Amygdala (tissue), 56 donors: ENCODE measurements at places on chromosomes 16 and 17.

- DNase-seq: no peak
Measured at GRCh38 chr16:54412037-54412436, 125.5 kb upstream of the IRX3 start.

- DNase-seq: no peak
Measured at GRCh38 chr17:46983782-46984181, 4.7 kb upstream of the RPRML start.

DNA sequence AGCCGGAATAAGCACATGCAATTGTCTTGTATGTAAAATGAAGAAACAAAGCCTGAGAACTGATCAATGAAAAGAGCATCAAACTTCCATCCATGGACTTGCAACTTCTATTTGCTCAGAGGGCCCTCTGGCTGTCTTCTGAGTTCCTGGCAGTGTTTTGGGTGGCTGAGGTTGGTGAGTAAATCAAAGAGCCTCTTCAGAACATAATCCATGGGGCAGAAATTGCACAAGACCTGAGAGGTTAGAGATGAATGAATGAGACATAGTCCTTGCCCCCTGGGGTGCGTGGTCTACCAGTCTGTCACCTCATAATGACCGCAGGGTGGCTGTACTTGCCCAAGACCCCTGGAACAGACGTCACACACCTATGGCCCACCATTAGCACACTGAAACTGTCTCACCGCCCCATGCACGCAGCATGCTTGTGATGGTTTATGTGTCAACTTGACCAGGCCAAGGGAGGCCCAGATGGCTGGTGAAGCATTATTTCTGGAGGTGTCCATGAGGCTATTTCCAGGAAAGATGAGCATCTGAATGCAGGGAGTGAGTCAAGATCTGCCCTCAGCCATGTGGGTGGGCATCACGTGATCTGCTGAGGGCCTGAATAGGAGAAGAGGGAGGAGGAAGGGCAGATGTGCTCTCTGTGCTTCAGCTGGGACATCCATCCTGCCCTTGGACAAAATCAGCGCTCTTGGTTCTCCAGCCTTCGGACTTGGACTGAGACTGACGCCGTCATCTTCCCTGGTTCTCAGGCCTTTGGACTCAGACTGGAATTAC is 8.3 kb downstream of the PIK3R6 start:
- no peak for DNase-seq

DNA sequence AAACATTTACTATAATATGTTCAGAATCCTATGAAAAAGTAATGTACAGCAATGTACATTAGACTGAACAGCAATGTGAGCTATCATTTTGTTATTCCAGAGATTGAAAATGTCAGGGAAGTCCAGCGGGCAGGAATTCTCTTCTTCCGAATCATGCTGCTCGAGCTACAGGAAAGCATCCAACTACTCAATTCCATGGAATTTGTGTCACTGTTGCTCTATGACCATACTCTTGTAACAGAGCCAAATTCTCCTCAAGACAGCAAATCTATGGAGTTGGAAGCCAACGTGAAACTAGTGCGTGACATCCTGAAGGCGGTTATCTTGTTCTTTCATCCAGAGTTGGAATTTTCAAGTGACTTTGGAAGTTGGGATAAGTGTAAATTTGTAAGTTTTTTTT is 24.8 kb upstream of the NSRP1 start:
- no peak for DNase-seq

DNA sequence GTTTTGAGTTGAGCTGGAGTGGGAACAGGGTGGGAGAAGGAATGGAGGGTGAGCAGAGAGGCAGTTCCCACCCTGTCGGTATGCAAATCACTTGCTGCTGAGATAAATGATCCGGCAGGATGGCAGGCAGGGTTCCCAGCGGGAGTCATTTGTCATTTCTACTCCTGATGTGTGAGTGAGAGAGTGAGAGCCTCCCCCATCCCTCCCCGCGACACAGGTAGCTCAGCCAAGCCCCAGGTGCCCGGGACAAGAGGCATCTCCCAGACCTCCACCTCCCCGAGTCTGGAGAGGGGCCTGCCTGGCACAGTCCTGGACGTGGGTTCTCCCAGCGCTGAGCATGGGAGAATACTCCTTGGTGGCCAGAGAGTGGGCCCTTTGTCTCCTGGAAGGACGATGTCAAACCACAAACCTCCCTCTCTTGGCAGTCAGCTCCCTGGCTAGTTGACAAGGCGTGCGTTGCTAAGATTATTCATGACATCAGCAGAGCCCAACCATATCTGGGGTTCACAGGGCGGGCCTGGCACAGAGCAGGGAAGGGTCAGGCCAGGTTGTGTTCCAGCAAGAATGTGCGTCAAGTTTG is 33.7 kb upstream of the TNRC6C start:
- DNase-seq: no peak

DNA sequence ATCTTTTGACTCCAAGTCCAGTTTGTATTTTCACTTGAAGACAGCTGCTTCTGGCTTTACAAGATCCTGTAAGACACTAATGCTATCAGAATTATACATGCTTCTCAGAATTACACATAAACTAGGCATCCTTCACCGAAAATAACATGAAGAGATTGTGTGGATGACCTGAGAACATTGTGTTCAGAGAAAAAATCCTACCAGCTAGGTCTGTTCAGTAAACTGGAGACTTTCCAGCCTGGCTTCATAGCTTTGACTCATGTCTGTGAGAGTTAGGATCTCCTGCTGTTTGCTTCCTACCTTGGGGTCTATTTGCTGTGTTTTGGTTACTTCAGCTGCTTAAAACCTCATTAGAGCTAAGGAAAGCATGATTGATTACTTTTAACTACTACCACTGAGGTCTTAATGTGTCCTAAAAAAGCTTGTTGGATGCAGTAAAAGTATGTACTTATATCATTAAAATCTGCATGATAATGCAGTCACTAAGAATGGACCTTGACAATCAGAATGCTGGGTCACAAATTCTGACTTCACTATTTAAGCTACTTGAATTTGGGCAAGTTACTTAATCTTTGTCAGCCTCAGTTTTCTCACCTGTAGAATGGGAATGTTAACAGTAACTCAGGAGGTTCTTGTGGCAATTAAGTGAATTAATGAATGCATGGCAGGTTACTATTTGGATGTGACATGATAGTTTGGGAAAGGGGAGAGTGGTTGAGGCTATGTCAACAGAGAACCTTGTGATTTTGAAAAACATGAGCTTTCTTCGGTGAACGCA is 8.0 kb upstream of the MYH13 start:
- no peak for DNase-seq

- DNase-seq: no peak
Measured at GRCh38 chr16:12089492-12090150, 113.1 kb downstream of the SNX29 start.

DNA sequence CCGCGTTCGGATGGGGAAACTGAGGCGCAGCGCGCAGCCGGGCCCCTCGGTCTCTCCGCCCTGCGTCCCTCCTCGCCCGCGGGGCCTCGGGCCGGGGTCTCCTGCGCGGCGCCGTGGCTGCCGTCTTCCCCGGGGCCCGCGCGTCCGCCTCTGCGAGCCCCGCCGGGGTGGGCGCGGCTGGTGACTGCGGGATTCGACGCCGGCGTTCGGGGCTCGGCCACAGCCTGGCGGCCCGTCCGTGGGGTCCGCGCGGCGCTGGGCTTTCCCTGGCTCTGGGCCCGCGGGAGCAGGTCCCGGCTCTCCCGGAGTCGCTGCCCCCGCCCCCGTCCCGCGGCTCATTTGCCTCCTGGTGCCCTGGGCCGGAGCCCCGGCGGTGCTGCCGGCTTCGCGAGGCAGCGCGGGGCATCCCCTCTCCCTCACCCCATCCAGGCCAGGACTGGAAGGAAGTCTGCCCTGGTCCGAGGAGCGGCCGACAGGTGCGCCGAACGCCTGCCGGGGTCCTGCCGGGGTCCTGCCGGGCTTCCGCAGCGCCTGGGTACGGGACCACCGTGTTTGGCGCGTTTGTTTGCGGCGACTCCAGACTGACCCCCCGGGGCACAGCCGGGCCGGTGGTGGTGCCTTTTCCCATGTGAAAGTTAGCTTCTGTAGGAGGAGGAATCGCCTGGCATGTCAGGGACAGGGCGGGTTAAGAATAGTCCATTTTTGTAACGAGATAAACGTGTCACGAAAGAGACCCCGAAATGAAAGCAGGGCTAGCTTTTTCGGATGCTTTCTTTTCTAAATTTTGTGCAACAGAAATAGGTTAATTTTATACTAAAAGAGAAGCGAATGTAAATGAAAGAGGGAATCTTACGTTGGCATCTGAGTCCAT is 671 bp downstream of the CHMP6 start:
- DNase-seq: no peak

DNA sequence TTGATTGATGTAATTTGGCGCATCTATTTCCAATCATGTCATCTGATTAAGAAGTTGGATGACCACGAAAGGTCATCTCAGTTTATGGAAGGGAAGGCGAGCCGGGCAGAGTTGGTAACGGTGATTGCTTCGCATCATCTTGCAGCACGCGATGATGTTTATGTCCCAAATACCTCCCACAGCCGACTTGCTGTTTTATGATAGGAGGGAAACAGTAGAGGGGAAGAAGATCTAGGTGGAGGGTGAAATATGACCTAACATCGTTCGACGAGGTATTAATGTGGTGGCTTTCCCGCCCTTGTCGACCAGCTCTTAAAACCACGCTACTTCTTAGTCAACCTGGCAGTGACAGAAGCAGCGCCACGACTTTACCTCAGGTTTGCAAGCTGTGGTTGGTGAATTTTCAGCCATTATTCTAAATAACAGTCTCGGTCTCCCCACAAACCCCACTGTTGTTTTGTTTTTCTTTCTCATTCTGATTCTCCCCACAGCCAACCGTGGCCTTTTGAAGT is 805 bp upstream of the TANC2 start:
- DNase-seq: no peak

DNA sequence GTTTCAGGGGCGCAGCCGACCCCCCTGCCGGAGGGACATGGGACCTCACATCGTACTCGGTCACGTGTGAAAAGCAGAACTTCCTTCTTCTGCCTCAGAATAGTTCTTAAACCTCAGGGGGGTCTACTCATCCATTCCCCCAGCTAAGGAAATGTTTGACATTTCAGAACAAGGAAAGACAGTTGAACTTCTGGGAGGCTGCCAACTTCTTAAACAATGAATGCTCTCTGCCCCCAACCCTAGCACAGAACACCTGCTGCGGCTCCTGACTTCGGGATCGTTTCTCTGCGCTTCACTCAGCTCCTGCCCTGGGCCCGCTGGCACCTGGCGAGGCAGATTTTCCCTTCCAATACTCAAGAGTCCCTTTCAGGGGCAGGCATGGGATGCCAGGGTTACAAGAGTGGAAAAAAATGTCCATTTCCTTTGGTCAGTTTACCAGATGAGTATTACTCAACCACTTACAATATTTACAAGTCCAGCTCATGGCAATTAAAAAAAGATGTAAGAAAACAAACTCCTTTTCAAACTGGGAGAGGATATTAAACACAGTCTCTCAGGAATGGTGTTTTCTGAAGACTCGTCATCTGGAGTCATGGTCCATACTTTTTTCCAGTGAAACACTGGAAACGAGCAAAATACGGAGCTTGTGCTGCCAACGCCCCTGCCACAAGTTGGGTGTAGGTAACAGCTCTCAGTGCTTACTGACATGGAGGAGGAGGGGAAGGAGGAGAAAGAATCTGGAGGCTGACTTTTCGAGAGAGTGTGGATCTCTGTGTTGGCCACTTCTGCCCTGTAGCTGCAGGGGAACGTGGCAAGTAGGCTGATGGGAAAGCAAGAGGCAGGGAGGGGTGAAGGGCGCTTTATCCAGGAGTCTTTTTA is 235.7 kb downstream of the NTN1 start:
- DNase-seq: no peak

DNA sequence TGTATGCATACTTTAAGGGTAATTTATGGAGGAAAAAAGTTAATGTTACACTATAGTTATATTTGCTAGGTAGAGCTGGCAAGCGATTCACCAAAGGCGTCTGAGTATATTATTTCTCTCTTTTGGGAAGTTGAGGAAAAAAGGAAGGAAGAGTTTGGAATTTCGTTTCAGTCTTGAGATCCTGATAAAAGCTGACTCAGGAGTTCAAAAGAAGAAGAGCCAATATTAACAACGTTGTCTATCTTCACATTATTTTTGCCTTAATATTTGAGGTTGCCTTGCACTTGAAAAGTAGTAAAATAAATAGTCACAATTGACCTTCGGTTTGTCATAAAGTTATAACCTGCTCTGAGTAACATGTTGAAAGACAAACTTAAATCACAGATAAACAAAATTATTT is 888.6 kb downstream of the KCNJ2 start:
- DNase-seq: no peak

GRCh38 chr17:45114117-45114932 is 18.0 kb downstream of the PLCD3 start:
- DNase-seq: no peak

DNA sequence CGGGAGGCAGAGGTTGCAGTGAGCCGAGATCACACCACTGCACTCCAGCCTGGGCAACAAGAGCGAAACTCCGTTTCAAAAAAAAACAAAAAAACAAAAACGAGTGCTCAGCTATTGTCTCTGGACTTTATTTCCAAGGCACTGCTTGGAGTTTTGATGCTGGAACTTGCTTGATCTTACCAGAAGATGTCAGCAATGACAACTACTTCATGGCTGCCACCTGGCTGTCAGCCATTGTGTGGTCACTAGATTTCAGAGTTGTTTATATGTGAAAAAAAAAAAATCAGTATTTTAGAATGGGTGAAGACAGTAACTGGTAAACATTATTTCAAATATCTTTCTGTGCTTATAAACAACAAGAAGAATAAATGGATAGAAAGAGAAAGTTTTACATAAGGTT is 26.3 kb upstream of the OR4D1 start:
- no peak for DNase-seq

GRCh38 chr17:28133562-28133970 is 91.1 kb downstream of the NLK start:
- no peak for DNase-seq

- no peak for DNase-seq
Measured at GRCh38 chr17:72274614-72275013, 153.8 kb downstream of the SOX9 start.

DNA sequence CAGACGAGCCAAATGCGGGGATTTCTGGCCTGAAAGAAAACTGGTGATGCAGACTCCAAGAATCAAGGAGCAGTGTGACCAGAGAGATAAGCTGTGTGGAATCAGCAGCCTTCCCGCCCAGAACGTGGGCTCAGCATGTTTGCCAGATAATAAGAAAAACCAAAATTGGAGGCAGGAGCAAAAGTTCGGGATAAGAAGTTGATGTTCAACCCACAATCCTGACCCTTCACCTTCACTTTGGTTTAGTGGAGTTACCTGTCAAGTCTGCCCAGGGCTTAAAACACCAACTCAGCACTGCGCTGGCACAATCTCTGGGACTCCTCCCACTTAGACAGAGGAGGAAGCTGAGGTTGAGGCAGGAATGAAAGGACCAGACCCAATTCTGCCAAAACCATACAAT is 3.1 kb downstream of the SLC43A2 start:
- no peak for DNase-seq

DNA sequence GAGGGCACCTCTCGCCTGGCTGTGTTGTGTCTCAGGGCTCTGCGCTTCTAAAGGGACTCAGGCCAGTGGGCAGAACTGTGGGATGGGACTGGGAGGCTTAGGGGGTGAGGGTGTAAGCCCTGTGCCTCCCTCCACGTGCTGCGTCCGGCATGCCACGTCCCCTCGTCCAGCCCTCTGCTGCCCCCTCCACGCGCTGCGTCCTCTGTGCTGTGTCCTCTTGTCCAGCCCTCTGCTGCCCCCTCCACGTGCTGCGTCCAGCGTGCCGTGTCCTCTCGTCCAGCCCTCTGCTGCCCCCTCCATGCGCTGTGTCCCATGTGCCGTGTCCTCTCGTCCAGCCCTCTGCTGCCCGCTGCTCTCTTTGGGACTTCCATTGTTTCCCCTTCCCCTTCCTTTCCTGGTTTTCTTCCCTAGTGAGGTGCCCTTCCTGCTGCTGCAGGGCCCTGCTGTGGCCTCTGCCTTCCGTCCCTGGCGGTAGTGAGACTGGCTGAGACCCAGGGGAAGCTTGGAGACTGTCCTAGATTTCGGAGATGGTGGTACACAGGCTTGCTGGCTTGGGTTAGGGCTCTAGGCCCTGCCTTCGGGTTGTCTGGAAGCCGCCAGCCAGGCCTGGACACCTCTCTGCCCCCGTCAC is 6.4 kb upstream of the ZNF750 start:
- no peak for DNase-seq
